Renal pelvis (tissue), 12 donors: ENCODE measurements at places on chromosomes 3 and 15. TPM values are rescaled to one million over a fixed set of nuclear protein-coding genes. Genes with fewer than 3 reads are reported as not detected.

DNA sequence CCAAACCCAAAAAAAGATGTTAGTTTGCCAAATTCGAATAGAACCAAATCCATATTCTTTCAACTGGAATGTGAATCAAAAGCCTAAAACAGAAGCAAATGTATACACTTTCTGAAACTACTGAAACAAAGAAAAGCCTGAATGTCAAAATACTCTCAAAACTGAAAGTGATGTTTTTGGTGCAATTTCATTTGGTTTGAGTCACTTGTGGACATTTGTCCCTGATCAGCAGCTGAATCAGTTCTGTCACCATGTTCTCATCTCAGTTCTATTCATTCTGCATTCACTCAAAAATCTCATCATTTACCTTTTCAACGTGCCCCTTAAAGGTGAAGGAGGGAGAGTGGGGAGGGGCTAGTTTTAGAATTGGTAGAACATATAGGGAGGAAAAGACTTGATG lies 266.8 kb downstream of the ABHD5 start:
- no peak for DNase-seq

- no peak for DNase-seq
Measured at GRCh38 chr3:58639001-58639400, 27.6 kb downstream of the FAM3D start.

DNA sequence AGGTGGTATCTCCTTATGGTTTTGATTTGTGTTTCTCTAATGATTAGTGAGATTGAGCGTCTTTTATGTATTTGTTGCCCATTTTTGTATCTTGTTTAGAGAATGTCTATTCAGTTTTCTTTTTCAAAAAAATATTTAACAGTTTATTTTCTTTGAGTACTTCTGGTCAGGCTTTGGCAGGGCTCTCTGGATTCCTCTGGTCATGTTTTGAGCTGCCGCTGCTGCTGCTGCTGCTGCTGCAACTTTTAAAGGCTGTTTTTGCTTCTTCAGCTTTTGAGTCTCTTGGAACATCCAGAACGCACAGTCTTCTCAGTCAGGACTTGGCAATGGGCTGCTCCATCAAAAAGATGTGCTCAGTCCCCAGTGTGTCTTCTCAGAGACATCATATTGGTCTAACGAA lies 40.1 kb downstream of the REC114 start:
- no peak for DNase-seq

DNA sequence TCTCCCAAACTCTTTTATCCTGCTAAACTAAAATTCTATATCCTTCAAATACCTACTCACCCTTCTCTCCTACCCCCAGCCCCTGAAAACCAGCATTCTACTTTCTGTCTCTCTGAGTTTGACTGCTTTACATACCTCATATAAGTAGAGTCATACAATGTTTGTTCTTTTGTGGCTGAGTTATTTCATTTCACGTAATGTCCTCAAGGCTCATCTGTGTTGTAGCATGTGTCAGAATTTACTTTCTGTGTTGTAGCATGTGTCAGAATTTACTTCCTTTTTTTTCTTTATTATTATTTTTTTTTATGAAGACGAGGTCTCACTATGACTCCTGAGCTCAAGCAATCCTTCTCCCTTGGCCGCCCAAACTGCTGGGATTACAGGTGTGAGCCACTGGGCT lies 20.1 kb downstream of the IFT122 start:
- DNase-seq = no peak

SYNPR gene
- not detected for polyA plus RNA-seq
